ENCODE measurements at places on chromosomes 1 and 21.

GRCh38 chr1:155140630-155140953 lies 261 bp upstream of the DPM3 start:
- no peak for DNase-seq

DNA sequence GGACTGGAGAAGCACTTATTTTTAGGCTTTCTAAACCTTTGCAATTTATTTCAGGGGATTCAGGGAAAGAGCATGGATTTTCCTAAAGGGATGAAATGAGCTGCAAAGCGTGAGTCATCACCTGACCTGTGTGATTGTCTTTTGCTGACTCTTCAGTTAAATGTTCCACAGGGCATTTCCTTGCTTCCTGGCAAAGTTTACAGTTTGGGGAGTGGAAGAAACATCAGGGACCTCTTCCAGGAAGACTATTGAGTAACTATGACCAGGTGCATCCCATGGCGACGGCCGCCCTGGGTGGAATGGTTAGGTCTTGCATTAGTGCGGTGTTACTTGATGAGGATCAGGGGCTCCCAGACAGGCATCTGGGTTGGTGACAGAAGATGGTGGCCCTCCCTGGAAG lies 79.5 kb upstream of the SIPA1L2 start:
- no peak for DNase-seq

DNA sequence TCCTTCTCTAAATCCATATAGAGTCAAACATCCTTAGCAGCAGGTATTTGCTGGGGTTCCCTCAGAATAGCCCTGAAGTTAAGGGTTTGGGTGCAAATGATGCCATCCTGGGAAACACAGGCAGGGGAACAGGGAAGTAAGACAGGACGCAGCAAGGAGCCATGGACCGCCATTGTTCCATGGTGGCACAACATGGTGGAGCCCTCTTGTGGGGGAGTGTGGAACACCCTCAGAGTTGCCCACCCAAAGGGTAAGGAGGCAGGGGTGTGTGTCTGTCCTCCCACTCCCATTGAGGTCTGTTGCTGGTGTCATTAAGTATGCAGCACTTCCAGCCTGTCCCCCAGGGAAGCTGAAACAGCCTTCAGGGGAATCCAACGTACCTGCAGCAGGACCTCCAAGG lies 20.4 kb upstream of the RCAN1 start:
- DNase-seq, result no peak

GRCh38 chr1:52552236-52552504 lies 722 bp downstream of the TUT4 start:
- DNase-seq, result peak; percentile 73

DNA sequence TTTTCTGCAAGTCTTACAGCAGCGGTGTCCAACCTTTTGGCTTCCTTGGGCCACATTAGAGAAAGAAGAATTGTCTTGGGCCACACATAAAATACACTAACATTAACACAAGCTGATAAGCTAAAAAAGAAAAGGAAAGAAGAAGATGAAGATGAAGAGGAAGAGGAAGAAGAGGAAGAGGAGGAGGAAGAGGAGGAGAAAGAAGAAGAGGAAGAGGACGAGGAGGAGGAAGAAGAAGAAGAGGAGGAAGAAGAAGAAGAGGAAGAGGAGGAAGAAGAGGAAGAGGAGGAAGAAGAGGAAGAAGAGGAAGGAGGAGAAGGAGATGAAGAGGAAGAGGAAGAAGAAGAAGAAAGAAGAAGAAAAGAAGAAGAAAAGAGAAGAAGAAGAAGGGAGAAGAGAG lies 230.7 kb downstream of the DENND1B start:
- DNase-seq, result no peak

DNA sequence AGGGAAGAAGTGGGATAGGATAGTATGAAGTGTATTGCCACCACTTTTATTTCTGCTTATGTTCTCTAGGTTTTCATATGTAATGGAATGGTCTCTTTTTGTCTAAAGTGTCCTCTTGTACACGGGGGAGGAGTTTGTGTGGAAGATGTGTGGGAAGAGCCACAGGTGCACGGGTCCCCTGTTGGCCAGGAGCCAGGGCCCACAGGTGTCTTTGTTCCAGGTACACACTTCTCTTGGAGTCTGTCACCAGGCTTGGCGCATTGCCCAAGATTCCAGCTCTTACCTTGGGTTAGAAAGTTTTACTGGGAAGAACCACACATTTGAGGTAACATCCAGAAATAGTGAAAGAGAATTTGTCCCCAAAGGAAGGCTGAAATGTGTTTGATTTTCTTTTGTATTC lies 10.5 kb downstream of the TENT5C start:
- no peak for DNase-seq

DNA sequence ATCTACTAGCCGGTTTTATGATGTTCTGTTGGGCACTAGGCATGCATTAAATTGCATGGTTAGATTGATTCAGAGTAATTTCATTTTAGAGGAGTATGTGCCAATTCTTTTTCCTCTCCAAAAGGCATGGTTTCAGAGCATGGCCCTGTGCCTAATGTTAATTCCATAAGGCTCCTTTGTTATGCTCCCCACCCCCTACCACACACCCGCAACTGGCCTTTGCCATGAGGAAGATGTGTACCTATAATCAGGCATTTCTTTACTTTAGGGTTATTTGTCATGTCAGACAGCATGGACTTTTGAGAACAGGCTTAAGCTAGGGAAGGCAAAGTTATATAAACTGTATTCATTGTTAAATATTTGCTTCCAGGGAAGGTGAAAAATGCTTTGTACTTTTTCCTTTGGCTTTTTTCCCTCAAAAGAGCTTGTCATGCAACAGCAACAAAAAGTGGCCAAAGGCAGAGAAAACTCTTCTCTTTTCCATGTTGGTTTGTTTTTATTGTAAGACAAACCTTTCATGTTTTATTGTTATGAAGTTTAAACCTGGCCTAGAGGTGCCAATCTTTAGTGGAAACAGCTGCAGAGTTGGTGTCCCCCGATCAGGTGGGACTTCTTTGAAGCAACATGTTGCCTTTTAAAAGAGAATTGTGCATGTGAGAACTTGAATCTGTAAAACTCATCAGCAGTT lies 24.3 kb upstream of the NBL1 start:
- no peak for DNase-seq

DNA sequence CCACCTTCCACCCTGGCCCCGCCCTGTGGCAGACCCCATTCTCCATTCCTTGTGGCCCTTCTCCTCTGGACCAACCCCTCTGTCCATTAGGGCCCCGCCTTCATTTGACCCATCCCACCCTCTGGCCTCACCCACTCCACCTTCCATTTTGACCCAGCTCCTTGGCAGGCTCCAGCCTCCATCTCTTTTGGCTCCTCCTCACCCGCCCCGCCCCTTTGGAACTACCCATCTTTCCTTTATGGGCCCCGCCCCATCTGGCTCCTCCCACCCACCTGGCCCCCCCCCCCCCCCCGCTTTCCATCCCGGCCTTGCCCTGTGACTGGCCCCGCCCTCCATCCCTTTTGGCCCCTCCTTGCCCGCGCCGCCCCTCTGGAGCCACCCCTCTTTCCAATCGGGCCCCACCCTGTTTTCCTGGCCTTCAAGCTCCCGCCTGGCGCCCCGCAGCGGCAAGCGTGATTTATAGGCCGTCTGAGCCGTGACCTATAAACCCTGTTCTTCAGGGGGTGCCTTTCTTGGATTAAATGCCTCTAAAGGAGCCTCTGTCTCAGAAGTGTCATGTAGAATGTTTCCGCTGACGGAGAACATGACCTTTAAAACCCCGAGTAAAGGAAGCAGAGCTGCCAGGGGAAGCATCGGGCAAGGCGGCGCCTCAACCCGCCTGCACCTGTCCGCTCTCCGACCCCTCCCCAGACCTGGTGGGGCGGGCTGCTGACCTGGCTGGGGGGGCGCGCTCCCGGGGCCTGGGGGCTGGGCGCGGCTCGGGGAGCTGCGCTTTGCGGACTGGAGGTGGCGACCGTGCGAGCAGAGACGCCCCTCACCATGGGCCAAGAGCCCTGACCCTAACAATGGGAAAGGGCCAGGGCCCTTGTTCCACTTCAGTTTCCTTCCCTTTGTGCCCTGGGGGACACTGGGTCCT lies 178.0 kb downstream of the CAMTA1 start:
- peak; percentile 47 for DNase-seq

GRCh38 chr21:41008974-41009373 lies 159.0 kb upstream of the BACE2 start:
- no peak for DNase-seq

DNA sequence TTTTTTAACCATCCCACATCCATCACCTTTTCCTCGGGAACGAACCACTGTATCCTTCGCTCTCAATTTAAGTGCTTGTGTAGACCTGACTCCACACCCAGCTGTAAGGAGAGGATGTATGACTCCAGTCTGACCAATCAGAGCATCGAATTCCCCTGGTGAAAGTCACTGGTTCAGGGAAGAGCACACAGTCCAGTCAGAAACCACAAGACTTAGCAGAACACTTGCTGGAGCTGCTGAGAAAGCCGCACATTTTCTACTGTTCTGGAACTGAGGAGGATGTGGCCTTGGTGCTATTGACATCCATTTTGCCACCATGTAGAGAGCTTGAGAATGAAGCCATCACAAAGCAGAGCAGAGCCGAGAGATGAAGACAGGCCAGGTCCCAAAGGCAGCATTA lies 59.9 kb upstream of the CNN3 start:
- DNase-seq, result no peak

GRCh38 chr1:6966326-6966725 lies 181.1 kb downstream of the CAMTA1 start:
- DNase-seq, result no peak

DNA sequence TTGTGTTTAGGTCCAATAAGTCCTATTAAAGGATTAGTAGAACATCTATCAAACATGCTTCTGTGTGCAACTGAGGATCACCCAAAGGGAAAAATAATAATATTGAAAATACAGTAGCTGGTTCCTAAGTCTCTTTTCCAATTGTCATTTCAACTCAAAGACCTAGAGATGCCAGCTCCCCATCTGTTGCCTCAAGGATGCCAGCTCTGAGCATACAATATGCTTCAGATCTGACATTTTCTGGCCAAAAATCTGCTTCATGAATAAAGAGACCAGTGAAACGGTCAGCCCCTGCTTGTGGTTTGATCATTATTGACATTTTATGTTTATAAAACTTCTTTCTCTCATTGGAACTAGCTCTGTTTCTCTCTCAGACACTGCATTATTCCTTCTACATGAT lies 72.9 kb downstream of the CCDC185 start:
- DNase-seq, result no peak

- no peak for DNase-seq
Measured at GRCh38 chr1:116760996-116761665, 6.9 kb downstream of the CD2 start.

GRCh38 chr1:81880781-81881180 lies 80.0 kb downstream of the ADGRL2 start:
- no peak for DNase-seq

- no peak for DNase-seq
Measured at GRCh38 chr1:236111527-236112331, 30.6 kb upstream of the GPR137B start.

DNA sequence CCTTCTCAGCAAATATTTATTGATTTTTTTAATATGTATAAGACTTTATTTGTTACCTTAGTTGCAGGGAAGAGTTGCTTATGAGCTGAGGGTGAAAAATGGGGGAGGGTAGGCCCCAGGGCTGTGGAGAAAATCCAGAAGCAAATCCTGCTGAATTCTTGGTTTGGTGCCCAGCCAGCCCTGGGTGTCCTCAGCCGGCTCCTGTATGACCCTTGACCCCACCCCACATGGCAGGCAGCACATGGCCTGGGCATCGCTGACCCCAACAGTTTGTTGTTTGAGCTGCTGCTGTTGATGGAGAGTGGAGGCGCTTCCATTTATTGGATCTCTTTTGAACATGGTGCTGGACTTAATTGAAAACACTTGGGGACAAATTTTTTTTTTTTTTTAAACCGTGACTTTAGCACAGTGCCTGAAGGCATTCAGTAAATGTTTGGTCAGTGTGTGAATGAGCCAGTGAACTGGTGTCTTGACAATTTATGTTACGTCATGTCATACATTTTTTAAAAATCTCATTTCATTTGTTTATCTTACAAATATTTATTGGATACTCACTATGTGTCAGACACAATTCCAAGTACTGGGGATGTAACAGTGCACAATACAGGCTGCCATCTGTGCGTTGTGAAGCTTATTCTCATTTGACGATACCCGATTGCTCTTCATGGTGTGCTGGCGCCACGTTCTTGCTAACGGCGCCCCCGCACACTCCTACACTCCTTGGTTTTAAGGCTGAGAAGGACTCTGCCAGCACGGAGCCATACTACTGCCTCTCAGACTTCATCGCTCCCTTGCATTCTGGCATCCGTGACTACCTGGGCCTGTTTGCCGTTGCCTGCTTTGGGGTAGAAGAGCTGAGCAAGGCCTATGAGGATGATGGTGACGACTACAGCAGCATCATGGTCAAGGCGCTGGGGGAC lies 98.8 kb downstream of the MTR start:
- DNase-seq, result no peak

GRCh38 chr21:42218836-42219605 lies at the start of gene ABCG1:
ABCG1 (plus strand) TSS chr21:42219140; CDS start chr21:42219263, 123 bp downstream.
- DNase-seq, result peak; percentile 20

DNA sequence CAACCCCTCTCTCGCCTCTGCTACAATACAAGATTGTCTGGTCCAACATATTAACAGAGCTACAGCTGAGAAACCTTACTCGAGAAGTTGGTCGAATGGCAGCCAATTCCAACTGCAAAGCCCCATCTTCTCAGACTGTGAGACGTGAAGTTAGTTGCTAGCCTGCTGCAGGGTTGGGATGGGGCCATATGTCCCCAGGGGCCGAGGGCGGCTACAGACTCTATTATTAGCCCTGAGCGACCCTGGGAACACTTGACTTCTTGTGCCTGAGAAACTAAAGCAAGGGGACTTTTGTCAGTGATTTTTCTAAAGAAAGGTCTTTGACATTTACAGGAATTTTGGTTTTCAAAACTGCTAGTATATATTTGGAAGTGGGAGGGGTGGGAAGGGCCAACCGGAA lies 13.7 kb downstream of the NCF2 start:
- no peak for DNase-seq

DNA sequence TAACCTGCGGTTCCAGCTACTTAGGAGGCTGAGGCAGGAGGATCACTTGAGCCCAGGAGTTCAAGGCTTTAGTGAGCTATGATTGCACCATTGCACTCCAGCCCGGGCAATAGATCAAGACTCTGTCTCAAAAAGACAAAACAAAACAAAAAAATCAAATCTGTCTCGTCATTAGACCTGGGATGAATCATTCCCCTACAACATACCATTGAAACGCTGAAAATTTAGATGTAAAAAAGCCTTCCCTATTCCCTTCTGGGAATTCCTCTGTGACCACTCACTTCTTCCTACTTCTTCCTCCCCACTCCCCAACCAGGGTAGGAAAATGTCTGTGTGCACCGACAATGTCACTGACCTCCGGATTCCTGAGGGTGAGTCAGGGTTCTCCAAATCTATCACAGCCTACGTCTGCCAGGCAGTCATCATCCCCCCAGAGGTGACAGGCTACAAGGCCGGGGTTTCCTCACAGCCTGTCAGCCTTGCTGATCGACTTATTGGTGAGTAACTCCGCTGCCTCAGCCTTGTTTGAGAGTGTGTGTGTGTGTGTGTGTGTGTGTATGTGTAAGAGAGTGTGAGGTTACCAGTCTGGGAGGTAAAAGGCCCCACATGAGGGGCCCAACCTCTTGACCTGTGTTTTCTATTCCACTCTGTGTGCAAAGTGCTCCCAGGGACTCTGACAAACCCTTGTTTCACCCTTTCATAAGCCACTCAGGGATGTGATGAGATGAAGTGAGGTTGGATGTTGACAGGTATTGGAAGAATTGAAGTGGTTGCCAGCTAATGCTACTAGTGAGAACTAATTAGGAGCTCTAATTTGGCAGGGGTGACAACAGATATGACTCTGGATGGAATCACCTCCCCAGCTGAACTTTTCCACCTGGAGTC lies 16.3 kb upstream of the SARS1 start:
- DNase-seq, result peak; percentile 50

Data from activated CD4-positive, alpha-beta T cell treated with anti-CD3 and anti-CD28 coated beads, Interleukin-2, amount 50 U/mL, for 16 hours (primary cell).